ENCODE measurements at places on chromosomes 12 and 14.

GRCh38 chr14:71388336-71388735 lies 481.1 kb downstream of the PCNX1 start:
- DNase-seq = no peak

GRCh38 chr12:60977966-60978365 lies 1282.2 kb upstream of the USP15 start:
- no peak for DNase-seq

DNA sequence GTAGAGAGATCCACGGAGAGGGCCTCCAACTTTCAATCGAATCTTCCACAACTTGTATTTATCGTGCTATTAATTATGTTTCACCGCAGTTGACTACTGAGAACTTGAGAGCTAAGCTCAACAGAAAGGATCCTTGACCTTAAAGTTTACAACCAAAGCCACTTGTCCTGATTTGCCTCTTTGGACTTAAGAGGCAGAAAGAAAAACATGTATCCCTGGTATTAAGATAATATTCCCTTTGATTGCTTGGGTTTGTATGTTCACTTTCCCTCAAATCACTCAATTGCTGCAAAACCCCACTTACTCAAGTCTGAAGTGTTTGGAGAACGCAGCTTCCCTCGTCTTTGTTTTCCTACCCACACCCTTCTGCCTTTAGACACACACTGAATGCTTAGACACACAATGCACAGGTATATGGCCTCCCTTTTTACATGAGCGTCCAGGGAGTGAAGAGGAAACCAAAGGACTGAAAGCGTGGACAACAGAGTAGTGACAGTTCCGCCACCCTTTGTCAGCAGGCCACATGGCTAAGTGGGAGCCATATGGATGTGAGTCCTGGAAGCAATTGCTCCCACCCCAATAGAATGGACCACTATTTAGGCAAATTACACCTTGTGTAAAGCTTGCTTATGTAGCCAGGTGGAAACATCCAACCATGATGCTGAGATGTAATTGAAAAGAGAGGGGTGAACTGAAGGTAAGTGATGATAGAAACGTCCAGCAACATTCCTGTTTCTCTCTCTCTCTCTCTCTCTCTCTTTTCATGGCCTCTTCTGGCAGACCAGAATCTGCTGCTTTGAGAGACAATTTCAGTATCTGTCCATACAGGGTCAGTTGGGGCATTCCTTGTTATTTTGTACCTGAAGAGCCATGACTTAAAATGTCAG lies 1.4 kb upstream of the PKP2 start:
- DNase-seq = no peak

DNA sequence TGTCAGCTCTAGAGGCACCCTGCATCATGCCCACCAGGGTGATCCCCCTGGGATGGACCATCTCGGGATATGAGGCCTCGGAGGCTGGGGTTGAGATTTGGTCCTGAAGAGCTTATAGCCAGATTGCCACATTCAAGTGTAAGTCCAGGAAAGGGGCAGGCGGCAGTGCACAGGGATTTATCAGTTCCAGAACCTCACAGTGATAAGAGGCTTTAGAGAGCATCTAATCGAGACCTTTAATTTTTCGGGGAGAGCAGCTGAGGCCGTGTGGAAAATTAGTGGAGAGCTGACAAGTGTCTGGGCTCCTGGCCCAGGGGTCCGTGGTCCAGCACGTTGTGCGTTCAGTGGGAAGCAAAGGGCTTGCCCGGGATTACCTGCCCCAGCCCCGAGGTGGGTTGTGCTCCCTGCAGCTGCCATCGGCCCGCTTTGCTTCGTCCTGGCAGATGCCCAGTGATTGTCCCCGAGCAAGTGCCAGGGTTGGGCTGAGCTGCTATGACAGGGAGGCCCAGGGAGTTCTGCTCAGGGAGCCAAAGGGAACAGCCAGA lies 52.1 kb downstream of the C14orf132 start:
- no peak for DNase-seq

DNA sequence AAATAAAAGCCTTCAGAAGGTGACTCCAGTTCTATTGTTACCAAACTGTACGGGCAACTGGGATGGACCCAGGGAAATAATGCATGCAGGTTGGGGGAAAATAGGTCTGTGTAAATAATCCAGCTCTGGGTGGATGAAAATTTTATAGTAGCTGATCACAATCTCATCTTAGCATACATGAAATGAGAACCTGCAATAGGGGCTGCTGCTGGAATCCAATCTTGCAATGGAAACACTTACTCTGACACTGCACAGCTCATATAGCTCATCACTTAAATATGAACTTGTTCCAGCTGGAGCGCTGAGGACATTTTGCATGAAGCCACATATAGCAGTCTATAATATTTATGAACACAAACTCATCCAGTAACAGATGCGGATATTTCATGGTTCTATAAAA lies 40.1 kb upstream of the GAS2L3 start:
- DNase-seq = no peak

- no peak for DNase-seq
Observed at GRCh38 chr14:85578357-85578756, 48.4 kb downstream of the FLRT2 start.

GRCh38 chr14:95533822-95534221 lies 1.0 kb upstream of the GLRX5 start:
- DNase-seq = no peak

DNA sequence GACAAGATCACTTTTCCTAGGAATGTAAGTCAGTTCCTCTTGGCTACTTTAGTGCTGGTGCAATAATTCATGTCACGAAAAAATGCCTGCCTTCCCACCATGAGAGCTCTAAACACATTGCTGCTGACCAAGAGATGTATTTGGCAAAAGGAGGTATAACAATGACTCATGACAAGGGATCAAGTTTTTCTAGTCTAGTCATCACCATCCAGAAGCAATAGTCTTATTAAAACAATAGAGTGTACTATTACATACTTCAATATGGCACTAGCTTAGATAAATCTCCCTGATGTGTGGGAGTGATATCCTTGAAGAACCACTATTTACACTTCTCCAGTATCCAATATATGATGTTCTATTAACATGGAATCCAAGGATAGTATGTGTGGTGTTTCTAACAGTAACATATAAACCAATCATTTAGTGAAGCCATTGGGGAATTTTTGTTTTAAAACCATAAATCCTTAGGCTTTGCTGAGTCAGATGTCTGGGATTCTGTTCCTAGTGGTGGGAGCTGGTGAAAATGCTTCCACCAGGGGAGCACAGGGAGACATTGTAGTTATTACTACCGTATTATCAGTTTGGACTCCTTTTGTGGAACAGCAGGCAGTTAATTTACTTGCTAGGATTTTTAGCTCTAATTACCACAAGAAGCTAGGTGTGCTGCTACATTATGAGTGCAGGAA lies 1387.5 kb downstream of the LRFN5 start:
- DNase-seq = peak; percentile 54

DNA sequence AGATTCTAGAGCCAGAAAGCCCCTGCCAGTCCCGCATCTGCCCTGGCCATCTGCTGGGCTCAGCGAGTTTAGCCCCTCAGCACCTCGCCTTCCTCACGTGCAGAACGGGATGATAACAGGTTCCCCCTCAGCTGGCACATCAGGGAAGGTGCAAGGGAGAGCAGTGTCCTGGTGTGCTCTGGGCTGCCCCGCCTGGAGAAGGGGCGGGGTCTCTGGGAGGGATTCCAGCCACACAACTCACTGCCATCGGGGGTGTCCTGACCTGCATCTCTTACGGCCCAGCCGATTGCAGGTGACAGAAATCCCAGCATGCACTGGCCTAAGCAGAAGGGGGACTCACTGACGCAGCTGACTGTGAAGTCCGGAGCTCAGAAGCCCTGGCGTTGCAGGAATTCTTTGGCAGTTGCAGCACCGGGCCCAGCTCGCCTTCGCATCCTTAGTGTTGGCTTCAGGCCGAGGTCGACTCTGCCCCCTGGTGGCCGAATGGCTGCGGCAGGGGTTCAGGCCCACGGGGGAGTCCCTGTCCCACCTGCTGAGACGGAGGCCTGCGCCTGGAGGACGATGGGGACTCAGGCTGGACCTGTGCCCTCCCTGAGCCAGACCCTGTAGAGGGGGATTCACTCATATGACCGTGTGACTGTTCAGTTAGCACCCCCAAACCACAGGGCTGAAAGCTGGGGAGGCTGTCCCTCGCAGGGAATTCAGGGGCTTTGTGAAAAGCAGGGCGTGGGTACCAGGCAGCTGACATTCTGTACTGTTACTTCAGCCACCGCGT lies 178.6 kb downstream of the ADGRD1 start:
- DNase-seq = peak; percentile 27

GRCh38 chr12:57460841-57461275 lies 1.3 kb downstream of the GLI1 start:
- DNase-seq = no peak

GRCh38 chr14:57864659-57865058 lies 1.2 kb downstream of the SLC35F4 start:
- DNase-seq = no peak

- no peak for DNase-seq
Observed at GRCh38 chr14:83290447-83290846, 1756.8 kb upstream of the SEL1L start.

Data from cardiac fibroblast (primary cell).